ENCODE measurements at places on chromosomes 7 and 10.
A peak's percentile ranks its signal among the peaks of the same experiment; 100 is the strongest.

- no peak for DNase-seq
Observed at GRCh38 chr7:25968205-25968993, 183.6 kb upstream of the NFE2L3 start.

GRCh38 chr7:16399916-16400892 lies 21.1 kb downstream of the CRPPA start:
- DNase-seq, result peak; percentile 23

DNA sequence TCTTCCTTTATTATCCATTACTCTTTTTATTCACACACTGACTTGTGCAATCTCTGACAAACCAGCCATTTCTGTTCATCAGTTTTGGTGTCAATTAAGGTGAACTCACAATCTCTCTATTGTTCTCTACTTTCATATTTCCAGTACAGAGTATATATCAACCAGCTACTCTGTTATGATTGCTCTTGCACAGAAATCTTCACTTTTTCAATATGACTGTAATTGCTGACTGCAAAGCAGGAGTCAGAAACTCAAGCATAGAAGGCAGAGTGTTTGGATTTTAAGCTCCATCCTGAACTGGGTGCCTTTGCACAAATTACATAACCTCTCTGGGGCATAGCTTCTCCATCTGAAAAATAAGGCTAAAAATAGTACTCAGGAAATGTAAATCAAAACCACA lies 1042.0 kb downstream of the GRM8 start:
- DNase-seq, result no peak

GRCh38 chr10:6580279-6581029 lies 378 bp upstream of the PRKCQ start:
- peak; percentile 68 for DNase-seq

- DNase-seq, result no peak
Observed at GRCh38 chr7:33233659-33234058, 104.3 kb downstream of the BBS9 start.

DNA sequence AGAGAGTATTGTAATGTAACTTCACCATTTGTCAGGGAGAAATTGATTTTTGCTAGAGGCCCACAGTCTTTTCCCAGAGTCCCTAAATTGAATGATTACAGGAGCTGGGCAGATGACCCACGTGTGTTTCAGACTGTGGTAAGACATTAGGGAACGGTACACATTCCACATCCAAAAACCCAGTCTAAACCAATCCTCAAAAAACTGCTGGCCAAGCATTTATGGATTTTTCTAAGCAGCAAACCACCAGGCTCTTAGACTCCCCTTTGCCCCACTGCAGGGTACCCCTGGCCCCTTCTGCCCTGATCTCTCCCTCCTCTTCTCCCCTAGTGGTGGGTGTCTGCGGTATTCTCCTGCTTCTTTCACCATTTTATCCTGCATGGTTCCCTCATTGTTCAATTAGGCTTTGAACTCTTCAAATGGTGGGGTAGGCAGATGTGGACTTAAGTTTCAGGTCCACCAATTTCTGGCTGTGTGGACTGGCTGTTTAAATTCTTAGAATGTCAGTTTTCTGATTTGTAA lies 135.5 kb upstream of the SORCS3 start:
- DNase-seq, result no peak

- no peak for DNase-seq
Observed at GRCh38 chr7:20470726-20471125, 140.0 kb downstream of the ITGB8 start.

DNA sequence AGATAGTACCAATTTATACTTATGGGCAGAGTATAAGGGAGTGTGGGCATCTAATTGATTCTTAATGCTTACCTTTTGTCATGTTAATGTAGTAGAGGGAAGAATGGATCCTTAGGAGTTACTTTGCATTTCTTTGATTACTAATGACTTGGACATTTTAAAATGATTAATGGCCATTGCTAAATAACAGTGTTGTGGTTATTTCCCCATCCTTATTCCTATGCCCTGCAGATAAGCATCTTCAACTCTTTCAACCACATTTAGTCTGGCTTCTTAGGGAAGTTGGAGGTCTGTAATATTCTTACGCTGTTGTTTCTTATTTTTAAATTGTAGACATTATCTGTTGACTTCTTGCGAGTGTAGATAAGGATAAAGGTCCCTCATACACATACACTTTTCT lies 37.2 kb downstream of the KAT6B start:
- no peak for DNase-seq

DNA sequence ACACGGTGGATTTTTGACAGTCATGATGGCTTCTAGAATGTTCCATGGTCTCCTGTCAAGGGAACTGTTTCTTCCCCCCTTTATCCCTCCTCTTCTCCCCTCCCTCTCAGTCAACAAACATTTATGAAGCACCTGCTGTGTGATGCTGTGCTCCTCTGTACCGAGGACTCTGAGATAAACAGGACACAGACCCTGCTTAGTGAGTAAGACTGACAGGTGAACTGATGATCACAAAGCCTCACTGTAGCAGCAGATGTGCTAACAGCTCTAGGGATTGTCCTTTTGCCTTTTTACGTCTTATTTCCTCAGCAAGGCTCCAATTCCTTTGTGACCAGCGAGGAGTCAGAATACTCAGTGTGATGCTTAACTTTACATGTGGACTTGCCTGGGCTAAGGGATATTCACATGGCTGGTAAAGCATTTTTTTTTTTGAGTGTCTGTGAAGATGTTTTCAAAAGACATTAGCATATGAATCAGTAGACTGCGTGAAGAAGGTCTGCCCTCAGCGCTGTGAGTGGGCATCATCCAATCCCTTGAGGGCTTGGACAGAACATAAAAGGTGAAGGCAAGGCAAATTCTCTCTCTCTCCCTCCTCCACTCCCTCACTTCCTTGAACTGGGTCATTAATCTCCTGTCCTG lies 170.1 kb downstream of the ADRA2A start:
- no peak for DNase-seq
